ENCODE measurements at places on chromosomes 5 and 9.

- peak; percentile 52 for DNase-seq
Measured at GRCh38 chr9:114288193-114289091, 34.5 kb upstream of the ORM1 start.

- no peak for DNase-seq
Measured at GRCh38 chr5:124671193-124671592, 75.2 kb downstream of the ZNF608 start.

GRCh38 chr9:91945277-91946085 is 4.5 kb downstream of the ROR2 start:
- peak; percentile 70 for DNase-seq

- DNase-seq, result peak; percentile 65
Measured at GRCh38 chr9:134536101-134536900, 105.3 kb upstream of the COL5A1 start.

DNA sequence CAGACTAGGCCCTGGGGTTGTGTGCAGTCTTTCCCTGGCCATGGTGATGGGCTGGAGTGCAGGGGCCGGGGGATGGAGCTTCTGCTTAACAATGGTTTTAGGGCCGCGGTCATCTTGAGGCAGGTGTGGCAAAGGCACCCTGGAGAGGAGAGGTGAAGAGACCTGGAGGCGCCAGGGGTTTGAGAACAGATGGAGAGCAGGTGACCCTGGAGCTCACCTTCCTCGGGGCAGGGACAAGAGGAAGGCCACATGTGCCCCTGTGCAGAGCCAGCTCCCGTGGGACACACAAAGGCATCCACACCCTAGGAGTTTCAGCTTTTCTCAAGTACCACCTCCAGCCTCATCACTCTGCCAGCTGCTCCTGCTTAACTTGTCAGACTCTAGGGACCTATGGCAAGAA is 46.4 kb upstream of the SH3GL2 start:
- DNase-seq, result no peak

GRCh38 chr5:171629628-171630349 is 155.8 kb upstream of the SMIM23 start:
- no peak for DNase-seq

- peak; percentile 68 for DNase-seq
Measured at GRCh38 chr5:80082731-80083100, 47.6 kb downstream of the THBS4 start.

Measured in fibroblast of skin of left quadriceps (primary cell).